ENCODE measurements at places on chromosomes 2 and 18.

GRCh38 chr2:25810428-25810827, 67.9 kb downstream of the ASXL2 start:
- DNase-seq = no peak

DNA sequence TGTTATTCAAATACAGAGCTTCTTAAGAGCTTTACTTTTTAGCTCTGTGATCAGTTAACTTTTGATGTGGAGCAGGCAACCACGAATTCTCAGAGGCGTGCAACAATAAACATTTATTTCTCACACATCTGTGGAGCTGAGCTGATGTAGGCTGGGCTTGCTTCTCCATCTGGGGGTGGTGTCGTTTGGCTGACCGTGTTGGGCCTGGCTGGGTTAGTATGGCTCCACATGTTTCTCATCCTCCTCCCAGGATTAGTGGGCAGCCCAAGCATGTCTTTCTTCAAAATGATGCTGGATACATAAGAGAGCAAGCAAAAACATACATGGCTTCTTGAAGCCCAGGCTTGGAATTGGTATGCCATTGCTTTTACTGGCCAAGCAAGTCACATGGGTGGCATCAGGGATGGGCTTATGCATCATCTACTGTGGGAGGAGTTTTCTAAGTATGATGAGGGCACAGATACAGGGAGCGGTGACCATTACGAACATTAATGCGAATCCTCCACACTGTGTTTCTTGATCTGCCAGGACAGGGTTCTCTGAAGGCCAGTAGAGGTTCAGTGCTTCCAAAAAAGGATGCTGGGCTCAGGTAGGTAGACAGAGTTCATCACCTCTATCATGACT, 157.0 kb upstream of the TNP1 start:
- DNase-seq = no peak

GRCh38 chr2:170923799-170924198, 5.3 kb upstream of the GORASP2 start:
- DNase-seq = no peak

GRCh38 chr2:24153478-24153877, 21.4 kb upstream of the FAM228A start:
- DNase-seq = peak; percentile 42

DNA sequence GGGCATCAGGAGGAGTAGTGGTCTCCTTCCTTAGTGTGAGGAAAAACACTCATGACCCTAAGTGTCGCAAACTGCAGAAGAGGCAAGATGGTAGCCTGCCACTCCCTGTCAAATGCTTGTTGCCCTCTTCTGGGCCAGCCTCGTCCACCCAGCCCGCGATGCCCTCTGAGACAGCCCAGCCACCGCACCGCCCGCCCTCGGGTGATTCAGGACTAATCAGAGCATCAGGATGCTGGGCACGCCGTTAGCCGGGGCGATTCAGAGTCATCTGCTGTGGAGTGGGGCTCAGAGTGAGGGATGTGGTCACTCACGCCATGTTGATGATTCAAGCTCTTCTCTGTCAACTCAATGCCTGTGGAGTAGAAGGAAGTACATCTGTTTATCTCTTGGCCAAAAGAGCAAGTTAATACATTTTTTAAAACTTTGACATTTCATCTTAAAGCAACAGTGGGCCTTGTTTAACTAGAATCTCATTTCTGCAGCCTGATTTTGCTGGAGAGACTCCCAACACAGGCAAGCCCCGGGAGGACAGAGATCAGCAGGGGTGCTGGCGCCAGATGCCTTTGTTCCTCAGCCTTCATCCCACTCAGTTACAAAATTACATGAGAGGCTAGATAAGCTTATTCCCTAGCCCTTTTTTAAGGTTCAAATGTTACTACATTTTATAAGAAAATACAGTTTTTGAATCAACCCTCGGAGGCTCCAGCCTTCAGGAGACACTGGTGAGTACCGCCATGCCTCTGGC, 79.0 kb downstream of the TMEM18 start:
- DNase-seq = no peak

GRCh38 chr2:5176764-5177163, 515.4 kb upstream of the SOX11 start:
- no peak for DNase-seq

DNA sequence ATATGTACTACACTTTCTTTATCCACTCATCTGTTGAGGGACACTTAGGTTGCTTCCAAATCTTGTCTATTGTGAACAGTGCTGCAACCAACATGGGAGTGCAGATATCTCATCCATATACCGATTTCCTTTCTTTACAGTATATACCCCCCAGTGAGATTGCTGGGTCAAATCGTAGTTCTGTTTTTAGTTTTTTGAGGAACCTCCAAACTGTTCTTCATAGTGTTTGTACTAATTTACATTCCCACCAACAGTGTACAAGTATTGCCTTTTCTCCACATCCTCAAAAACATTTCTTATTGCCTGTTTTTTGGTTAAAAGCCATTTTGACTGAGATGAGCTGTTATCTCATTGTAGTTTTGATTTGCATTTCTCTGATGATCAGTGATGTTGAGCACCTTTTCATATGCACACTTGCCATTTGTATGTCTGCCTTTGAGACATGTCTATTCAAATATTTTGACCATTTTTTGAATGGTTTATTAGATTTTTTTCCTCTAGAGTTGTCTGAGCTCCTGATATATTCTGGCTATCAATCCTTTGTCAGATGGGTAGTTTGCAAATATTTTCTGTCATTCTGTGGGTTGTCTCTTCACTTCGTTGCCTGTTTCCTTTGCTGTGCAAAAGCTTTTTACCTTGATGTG, 12.2 kb downstream of the PLEK start:
- DNase-seq = no peak

GRCh38 chr2:27118525-27119329, at the start of gene CGREF1:
Gene CGREF1 (minus strand): TSS chr2:27119128. CDS start chr2:27104366, 14,762 bp downstream.
- no peak for DNase-seq

- peak; percentile 93 for DNase-seq
Observed at GRCh38 chr2:111121828-111122630, 1.3 kb downstream of the BCL2L11 start.

GRCh38 chr2:205936446-205936845, 149.5 kb downstream of the INO80D start:
- DNase-seq = no peak

GRCh38 chr2:74847070-74847858, 13.3 kb downstream of the HK2 start:
- DNase-seq = no peak

- DNase-seq = no peak
Observed at GRCh38 chr18:77073336-77074093, 59.1 kb downstream of the MBP start.

GRCh38 chr18:48914581-48915251, 36.0 kb downstream of the SMAD7 start:
- no peak for DNase-seq

- DNase-seq = no peak
Observed at GRCh38 chr2:3450385-3451010, 68.8 kb downstream of the ADI1 start.

DNA sequence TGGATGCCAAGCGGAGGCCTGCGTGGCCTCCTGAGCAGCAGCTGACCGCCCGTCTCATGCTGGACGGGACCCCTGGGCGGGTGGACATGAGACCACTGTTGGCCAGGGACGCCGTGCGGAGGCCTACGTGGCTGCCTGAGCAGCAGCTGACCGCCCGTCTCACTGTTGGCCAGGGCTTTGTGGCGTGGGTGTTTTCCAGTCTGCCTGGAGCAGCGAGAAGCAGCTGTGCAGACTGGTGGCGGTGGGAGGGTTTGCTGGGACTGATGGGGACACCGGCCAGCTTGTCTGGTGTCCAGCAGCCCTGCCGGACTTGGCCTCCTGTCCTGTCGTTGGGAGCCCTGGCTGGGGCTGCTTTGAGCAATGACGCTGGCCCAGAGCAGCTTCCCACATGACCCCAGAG, 5.8 kb upstream of the D2HGDH start:
- no peak for DNase-seq

- DNase-seq = no peak
Observed at GRCh38 chr2:199955007-199955338, 318 bp downstream of the TYW5 start.

DNA sequence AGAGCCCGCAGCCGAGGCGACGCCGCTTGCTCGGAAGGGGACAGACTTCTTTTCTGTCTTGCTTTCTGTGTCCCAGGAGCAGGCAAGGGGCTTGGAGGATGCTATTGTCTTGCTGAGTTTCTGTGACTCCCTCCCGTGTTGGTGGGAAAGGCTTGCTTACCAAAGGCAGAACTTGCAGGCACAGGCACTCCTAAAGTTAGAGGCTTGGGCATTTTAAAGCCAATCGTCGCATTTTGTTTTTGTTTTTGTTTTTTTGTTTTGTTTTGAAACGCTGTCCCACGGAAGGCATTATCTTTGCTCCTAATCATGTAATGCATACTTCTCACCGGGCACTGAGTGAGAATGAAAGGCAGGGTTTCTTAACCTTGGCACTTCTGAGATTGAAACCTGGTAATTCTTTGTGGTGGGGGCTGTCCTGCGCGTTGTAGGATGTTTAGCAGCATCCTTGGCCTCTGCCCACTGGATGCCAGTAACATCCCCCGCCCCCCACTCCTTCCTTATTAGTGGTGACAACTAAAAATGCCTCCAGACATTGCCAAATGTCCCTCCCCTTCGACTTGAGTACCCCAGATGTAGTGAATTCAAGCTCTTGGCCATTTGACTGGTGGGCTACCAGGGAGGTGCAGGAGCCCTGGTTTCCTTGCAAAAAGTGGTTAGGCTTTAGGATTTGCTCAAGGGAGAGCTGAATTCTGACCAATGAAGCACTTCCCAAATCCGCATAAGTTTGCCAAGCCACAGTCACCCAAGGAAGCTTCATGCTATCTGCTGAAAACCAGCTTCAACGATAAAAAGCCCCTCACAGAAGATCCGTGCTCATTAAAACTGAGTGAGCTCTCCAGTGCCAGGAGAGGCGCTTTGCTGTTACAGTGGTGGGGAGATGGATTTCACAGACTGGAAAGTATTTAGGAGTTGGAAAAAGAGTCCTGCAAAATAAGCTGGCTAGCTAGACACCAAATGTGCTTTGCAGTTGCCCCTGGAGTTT, 1.2 kb downstream of the ANTXR1 start:
- no peak for DNase-seq

GRCh38 chr2:225615514-225615913, 216.0 kb downstream of the NYAP2 start:
- DNase-seq = no peak

- no peak for DNase-seq
Observed at GRCh38 chr2:223586261-223586660, 15.9 kb downstream of the SCG2 start.

- no peak for DNase-seq
Observed at GRCh38 chr18:1648712-1649111, 744.0 kb downstream of the ADCYAP1 start.

- DNase-seq = no peak
Observed at GRCh38 chr2:219946529-219946928, 319.1 kb downstream of the SLC4A3 start.

DNA sequence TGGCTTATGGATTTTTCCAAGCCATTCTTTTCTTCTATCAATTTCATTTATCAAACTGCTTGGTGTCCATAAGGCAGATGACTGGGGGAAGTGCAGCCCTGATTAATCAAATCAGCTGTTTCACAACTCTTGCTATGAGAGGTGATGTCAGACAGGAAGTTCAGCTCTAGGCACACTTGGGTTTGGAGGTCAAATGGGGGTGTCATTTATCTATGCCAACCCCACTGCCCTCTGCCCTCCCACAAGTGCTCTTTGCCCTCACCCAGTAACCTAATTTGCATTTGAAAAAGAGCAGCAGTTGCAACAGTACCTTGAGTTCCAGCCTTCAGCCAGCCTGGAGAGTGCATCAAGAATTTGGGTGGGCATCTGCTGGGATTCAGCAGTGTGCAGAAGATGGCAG, 431.3 kb upstream of the SPRED2 start:
- DNase-seq = no peak

DNA sequence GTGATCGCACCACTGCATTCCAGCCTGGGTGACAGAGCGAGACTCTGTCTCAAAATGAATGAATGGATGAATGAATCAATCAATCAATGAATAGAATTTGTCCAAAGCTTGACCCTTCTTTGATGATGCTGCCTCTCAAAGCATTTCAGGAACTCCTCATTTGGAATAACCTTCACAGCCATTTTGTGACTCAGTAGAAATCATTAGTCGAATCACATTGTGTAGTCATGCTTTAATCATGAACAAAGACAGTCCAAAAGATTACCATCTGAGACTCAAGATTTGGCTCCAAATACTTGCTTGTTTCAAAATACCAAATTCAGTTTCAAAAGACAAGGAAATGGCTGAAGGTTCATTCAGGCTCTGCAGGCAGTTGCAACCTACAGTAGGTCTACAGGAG, 83.1 kb downstream of the VWA3B start:
- DNase-seq = no peak

DNA sequence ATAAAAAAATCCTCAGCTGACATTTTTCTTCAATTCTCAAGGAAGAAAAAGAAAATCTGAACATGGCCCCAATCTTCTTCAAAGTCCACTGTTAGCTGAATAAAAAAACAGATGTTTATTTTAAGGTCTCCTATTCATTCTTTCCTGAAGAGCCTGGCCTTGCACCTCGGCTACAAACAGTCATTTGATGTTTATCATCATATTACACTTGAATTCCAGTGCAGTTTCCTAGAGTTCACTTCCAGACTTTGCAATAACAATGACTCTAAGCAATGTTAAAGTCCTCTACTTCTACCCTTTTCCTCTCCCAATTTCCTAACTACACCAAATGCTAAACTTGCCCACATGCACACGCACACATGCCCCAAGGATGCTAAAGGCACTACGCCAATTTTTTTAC, 70.1 kb downstream of the NOL10 start:
- no peak for DNase-seq

- DNase-seq = no peak
Observed at GRCh38 chr2:237306083-237306786, 107.7 kb downstream of the COL6A3 start.

- peak; percentile 89 for DNase-seq
Observed at GRCh38 chr2:15939854-15940660, at the start of gene MYCN. Gene MYCN (plus strand): TSS chr2:15940550. CDS start chr2:15942065, 1,515 bp downstream.

GRCh38 chr2:12493031-12493513, 223.7 kb upstream of the TRIB2 start:
- no peak for DNase-seq

- DNase-seq = no peak
Observed at GRCh38 chr18:10231220-10231619, 223.2 kb upstream of the APCDD1 start.

DNA sequence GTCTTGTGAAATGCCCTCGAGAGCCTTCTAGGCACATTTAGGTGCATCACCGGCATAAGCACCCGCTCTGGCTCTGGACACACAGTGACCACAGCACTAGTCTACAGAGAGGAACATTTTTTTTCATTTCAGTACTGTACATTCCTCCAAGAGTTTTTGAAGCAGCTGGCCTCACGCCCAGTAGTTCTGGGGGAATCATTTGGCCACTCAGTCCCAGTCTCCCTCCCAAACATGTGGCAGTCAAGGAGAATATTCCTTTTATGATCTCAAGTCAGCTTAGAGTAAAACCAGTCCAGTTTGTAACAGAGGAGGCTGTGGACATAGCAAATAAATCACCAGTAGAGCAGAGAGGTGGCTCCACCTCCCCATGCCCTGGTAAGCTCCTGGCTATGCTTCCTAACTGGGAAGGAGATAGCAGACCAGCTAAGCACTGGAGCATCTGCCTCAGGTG, 48.1 kb downstream of the KCNE4 start:
- DNase-seq = peak; percentile 28

GRCh38 chr2:117738991-117739839, 75.3 kb upstream of the DDX18 start:
- no peak for DNase-seq

- DNase-seq = peak; percentile 68
Observed at GRCh38 chr2:223993634-223994232, 36.5 kb downstream of the MRPL44 start.

GRCh38 chr2:10091182-10091888, 11.1 kb upstream of the CYS1 start:
- no peak for DNase-seq

GRCh38 chr18:5984245-5984644, 88.9 kb upstream of the TMEM200C start:
- DNase-seq = no peak

Data from large intestine (tissue), 12 donors.